CD4-positive, alpha-beta T cell treated with Interleukin-10 for 1 hour (primary cell): ENCODE measurements at places on chromosomes 12 and 14.

DNA sequence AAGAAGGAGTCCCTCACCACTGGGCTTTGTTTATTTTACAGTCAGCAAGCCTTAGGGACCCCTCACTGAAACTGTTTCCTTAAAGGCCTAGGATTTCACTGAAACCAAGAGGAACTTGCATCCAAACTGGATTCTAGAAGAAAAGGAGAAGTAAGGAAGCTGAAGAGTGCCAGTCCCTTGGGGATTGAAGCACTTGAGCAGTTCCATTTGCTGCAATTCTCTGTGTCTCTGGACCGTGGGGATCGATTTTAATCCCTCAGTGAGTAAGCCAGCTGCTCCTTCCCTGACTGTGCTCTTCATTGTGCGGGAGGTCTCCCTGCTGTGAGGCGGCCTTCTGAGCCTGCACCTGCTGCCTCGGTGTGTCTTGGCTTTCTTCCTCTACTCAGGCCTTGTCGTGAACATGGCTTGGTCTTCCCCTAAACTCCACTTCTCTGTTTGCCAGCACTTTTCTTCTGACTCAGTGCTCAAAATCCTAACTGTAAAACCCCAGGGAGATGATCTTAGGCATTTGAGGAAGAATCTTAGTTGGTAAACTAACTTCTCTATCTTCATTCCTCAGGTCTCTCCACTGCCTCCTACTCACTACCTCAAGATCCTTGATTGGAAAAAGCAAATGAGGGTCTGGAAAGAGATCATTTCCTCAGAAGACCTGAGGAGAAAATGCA, 132.6 kb downstream of the SLC38A6 start:
- DNase-seq = no peak

GRCh38 chr14:90495357-90496276, 98.8 kb downstream of the CALM1 start:
- peak; percentile 37 for DNase-seq

- DNase-seq = no peak
Observed at GRCh38 chr12:6536894-6537579, 2.7 kb downstream of the GAPDH start.

DNA sequence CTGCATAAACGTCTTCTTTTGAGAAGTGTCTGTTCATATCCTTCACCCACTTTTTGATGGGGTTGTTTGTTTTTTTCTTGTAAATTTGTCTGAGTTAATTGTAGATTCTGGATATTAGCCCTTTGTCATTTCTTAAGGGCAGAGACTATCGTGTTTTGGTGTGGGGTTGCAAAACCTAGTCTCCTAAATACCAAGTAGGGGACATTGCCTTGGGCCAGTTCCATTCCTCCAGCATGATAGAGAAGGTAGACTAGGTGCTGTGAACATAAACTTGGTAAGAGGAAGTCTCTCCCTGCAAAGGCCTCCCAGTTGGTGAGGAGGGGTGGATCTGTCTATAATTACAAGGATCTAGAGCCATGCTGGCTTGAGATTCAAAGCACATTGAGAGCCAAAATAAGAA, 390.7 kb downstream of the VRK1 start:
- no peak for DNase-seq

DNA sequence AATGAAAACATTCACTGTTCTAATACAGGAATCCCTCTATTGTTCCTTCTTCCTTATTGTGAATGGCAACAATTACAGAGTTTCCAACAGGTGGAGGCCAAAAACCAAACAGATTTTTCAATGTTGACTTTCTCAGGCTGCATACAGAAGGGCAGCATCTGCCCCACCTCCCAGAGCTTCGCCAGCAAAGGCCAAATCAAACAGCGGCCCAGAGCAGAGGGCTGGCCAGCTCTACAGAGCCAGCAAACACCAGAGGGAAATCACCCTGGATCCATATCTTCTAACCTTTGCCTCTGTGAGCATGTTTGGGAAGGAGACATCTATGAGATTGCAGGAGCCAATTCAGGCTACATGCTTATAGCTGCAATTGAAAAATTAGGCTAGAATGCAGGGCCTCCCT, 4.4 kb upstream of the CRACR2A start:
- no peak for DNase-seq

DNA sequence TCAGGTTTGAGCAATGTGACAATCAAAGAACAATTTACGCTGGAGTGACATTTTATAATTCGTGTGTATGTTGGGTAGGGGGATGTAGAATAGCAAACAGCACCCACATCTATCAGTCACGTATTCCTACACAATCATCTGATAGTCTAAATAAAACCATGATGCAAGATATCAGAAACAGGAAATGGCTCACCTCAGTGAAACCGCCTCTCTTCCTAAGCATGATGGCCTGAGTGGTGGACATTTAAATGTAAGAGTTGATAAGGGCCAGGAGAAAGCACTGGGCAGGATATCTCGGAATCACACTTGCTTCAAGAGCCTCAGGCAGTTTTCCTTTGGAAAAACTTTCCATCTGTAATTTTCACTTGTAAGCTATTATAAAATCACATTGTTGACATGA, 128.2 kb downstream of the GRIP1 start:
- no peak for DNase-seq

DNA sequence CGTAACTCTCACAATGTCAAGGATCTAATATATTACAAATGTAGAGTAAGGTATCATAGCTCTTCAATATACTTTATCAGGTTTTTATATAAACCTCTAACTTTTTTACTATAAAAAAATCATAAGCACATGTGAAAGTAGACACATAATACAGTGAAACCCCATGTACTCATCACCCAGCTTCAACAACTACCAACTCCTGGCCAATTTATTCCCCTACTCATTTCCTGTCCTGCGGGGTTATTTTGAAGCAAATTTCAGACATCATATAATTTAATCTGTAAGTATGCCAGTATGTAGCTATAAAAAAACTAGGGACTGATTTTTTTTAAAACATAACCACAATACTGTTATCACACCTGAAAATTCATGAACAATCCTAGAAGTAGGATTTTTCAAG, 47.7 kb downstream of the NOPCHAP1 start:
- DNase-seq = no peak

- DNase-seq = no peak
Observed at GRCh38 chr12:44157359-44157758, 321.5 kb downstream of the TMEM117 start.

DNA sequence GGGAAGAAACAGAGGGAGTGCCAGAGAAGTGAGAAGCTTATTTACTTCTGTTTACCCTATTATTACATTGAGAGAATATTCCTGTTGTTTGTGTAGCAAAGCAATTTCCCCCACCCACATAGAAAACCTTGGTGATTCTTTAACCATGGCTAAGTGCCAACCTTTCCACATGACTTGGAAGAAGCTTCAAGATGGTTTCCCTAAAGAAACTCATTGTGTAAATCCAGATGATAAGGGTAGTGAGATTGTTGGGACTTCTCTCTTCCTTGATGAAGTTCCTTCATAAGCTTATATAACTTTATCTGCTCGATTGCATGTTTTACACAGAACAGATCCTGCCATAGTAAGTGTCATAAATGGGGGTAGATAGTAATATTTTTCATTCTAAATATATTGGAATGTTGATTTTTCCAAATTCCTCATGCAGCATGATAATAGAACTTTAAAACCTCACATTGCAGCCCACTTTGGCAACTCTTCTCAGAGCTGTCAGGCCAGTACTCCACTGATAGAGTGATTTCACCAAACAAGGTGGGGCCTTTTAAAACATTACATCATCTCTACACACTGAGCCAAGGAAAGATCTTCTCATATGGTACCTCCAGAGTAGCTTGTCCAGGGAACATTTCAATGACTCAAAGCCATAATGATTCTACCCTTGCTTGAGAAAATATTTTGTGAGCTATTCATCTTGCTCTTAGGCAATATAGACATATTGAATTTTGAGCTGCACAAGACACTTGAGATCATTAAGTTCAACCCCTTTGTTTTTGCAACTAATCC, 47.8 kb upstream of the KIF21A start:
- DNase-seq = no peak

DNA sequence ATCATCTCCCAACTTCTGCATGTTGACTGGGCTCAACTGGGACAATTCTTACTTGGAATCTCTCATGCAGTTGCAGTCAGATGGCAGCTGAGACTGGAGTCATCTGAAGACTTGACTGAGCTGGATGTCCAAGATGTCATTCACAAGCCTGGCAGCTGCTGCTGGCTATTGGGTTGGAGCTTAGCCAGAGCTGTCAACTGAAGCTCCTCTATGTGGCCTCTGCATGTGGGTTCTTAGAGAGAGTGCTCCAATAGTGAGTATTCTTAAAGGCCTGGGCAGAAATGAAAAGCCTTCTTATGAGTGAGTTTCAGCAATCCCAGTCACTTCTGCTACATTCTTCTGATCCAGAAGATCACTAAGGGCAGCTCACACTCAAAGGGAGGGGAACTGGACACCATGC, 440.9 kb downstream of the LRIG3 start:
- DNase-seq = no peak

GRCh38 chr12:94263905-94264561, 115.7 kb downstream of the PLXNC1 start:
- no peak for DNase-seq

GRCh38 chr14:42869681-42870080, 1263.0 kb downstream of the LRFN5 start:
- DNase-seq = no peak

- DNase-seq = peak; percentile 60
Observed at GRCh38 chr12:47885012-47885501, 19.7 kb downstream of the VDR start.

DNA sequence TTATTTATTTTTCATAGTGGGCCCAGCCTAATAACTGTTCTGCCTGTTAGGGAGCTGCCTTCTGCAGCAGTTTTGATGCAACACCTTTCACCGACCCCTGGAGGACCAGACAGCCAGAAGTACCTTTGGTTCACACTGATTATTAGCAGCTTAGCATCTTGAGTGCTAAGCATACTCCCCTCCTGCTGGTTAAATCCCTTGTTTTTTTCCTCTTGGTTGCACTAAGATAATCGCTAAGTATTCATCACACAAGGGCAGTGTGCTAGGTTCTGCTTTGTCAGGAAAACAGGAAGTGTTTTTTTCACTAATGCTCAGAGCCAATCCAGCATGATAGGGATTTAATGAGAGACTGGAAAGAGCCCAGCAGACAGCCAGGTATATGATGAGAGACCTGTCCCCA, 437.0 kb downstream of the FUT8 start:
- no peak for DNase-seq

GRCh38 chr14:30016002-30016401, 88.4 kb upstream of the PRKD1 start:
- no peak for DNase-seq

DNA sequence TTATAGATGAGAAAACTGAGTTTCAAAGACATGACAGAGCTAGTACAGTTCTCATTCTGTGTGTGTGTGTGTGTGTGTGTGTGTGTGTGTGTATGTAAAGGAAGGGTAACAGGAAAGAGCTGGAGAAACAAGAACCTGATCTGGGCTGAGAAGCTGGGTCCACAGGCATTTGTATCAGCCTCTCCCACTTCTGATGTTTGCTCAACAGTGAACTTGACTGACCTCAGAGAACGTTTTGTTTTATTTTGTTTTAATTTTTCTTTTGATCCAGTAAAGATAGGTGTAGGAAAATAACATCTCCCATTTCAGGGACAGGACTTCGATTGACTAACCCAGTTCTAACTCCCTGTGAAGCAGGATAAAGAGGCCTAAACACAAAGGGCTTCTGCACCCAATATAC, 85.4 kb downstream of the STXBP6 start:
- no peak for DNase-seq

- DNase-seq = no peak
Observed at GRCh38 chr14:67705211-67705610, 3.5 kb downstream of the RDH12 start.

- DNase-seq = peak; percentile 43
Observed at GRCh38 chr14:105492031-105492970, 1.3 kb downstream of the TEDC1 start.

- no peak for DNase-seq
Observed at GRCh38 chr14:30580616-30581282, 21.8 kb downstream of the G2E3 start.

DNA sequence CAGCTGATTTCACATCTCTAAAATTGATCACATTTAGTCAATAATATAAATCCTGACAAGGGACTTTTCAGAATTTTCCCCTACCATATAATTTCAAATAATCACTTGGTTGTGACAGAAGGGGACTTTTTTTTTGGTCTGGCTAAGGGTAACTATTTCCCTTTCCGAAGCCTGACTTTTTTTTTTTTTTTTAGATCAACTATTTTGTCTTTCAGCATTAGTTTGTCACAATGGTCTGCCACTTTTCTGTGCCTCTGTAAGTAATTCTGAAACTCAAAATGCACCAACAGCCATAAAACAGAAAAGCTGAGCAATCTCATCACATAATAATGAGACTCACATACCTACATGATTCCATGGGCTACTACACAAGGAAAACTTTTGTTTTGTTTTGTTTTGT, 266.4 kb downstream of the SSPN start:
- DNase-seq = no peak

GRCh38 chr14:106174206-106174605, 647.8 kb downstream of the TMEM121 start:
- peak; percentile 72 for DNase-seq

DNA sequence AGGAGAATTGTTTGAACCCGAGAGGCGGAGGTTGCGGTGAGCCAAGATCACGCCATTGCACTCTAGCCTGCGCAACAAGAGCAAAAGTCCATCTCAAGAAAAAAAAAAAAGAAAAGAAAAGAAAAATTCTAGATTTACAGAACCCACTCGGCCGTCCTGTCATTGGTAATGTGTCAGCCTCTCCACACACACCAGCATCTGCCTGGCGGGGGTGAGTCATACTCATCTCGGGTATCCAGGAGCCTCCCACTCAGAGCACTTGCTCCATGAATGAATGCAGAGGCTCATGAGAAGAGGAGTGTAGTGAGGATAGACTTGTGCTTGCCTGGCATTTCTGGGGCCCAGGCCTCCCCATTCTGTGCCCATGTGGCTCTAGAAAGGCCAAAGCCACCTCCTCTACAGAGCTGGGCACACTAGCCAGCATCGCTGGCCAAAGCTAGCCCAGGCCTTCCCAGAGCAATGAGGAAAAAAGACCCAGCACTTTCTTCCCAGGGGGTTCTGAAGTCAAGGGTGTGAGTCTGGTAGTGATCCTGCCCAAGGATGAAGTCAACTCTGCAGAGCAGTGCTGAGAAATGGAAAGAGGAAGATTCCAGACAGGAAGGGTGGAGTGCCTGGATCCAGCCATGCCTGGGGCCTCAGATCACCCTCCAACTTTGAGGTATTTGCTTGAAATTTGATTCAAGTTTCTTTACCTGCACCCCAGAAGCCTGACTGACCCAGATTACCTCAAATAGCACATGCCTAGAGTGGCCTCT, 31.2 kb upstream of the KLC1 start:
- no peak for DNase-seq

GRCh38 chr14:64654901-64655300, 49.3 kb upstream of the PLEKHG3 start:
- DNase-seq = no peak

DNA sequence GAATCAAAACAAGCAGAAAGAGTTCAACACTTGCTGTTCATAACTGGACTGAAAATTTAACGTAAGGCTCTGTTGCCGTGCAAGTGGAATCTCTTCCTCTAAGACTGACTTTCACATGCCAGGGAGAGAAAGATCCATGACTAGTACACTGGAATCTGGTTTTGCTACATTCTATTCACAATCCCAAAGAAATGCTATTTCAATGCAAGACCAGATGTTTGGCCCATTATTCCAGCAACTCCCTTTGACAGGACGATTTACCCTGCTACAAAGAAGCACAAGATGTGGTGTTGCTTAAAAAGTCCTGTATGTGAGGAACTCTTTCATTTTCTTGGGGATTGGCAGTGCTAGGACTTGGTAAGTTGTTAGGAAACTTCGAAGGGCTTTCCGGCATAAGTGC, 17.4 kb downstream of the RFC5 start:
- DNase-seq = no peak

- DNase-seq = no peak
Observed at GRCh38 chr14:84074626-84075025, 1455.3 kb upstream of the FLRT2 start.
